Suprapubic skin (tissue), 4 donors: ENCODE measurements at places on chromosomes 13 and 19. TPM values are rescaled to one million over a fixed set of nuclear protein-coding genes. Genes with fewer than 3 reads are reported as not detected.

Gene ZNF567
- total RNA-seq, result 15.7 TPM

Gene SMIM44
- total RNA-seq, result not detected

Gene NLRP7
- total RNA-seq, result not detected

Gene COX7A1
- total RNA-seq, result 15.0 TPM

Gene WTIP
- total RNA-seq, result 9.7 TPM

Gene ZNF473
- total RNA-seq, result 8.5 TPM

Gene CCL25
- total RNA-seq, result not detected

Gene ADM5
- total RNA-seq, result 1.8 TPM

Gene KCNN1
- 0.51 TPM for total RNA-seq

Gene MRPL4
- 69.6 TPM for total RNA-seq

Gene NKPD1
- 50.7 TPM for total RNA-seq

Gene SLC17A7
- total RNA-seq, result 1.1 TPM

Gene LGALS7
- 428 TPM for total RNA-seq

Gene CBLC
- 70.7 TPM for total RNA-seq

Gene CEACAM7
- total RNA-seq, result 9.1 TPM

Gene MBD3L3
- not detected for total RNA-seq

Gene PTH2
- total RNA-seq, result not detected

Gene PROZ
- not detected for total RNA-seq

Gene SHISA7
- total RNA-seq, result not detected

Gene VSTM2B
- total RNA-seq, result not detected

Gene METTL21C
- not detected for total RNA-seq

Gene ZSWIM4
- total RNA-seq, result 15.2 TPM

Gene OLFM4
- not detected for total RNA-seq

Gene LGALS14
- total RNA-seq, result not detected

Gene PINLYP
- total RNA-seq, result 22.1 TPM

Gene SPINT2
- total RNA-seq, result 639 TPM
